ENCODE measurements at places on chromosomes 13 and 19.

- DNase-seq = no peak
These were observed 54.8 kb downstream of the ABCC4 start for GRCh38 chr13:95246292-95247082.

GRCh38 chr19:12974301-12975220, 5.2 kb downstream of the DAND5 start:
- no peak for DNase-seq

- no peak for DNase-seq
These were observed 26.7 kb downstream of the EBPL start for GRCh38 chr13:49664606-49665005.

DNA sequence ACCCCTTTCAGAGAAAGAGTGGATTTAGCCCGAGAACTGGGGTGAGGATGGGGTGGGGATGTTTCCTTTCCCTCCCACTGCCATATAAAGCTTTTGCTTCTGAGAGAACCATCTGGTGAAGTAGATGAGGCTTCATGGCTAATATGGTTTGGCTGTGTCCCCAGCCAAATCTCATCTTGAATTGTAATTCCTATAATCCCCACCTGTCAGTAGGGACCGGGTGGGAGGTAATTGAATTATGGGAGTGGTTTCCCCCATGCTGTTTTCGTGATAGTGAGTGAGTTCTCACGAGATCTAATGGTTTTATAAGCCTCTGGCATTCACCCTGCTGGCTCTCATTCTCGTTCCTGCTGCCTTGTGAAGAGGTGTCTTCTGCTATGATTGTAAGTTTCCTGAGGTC, 270.9 kb downstream of the LMO7 start:
- no peak for DNase-seq

DNA sequence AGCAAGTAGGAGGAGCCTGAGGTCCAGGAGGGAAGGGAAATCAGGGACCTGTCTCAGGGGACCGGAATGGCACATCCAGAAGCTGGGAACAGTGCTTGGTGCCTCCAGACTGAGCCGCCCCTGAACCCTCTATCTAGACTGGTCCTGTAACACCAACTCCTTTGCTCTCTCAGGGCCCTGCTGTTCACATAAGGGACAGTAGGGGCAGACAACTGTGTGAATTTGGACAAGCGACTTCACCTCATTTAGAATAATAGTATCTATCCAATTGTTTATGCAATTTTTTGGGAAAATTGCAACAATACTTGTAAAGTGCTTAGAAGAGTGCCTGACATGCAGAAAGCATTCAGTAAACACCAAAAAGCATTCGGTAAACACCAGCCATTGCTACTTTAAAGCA, 14.0 kb downstream of the SYMPK start:
- DNase-seq = no peak

DNA sequence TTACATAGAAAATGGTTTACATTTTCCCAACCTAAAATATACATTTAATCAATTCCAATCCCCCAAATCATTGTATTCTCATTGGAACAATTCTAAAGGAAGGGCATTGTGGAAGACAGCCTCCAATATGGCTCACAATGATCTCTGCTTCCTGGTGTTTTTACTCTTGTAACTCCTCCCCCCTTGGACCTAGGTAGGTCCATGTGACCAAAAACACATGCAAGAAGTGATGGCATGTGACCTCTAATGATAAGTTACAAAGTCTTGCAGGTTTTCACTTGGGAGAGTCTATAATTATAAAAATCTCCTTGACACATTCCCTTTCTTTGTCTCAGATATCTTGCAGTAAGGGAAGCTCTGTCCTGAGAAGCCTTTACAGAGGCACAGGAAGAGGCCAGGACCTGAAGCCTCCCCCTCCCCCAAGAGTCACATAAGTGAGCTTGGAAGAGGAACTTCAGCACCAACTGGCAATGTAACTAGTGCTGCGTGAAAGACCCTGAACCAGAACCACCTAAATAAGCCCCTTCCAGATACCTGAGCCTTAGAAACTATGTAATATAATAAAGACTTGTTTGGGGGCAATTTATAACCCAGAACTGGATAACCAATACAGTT, 816.2 kb upstream of the ATXN8OS start:
- no peak for DNase-seq

- DNase-seq = no peak
These were observed 52.5 kb downstream of the GARRE1 start for GRCh38 chr19:34306824-34307223.

- DNase-seq = no peak
These were observed 1.3 kb downstream of the ZNF616 start for GRCh38 chr19:52138278-52138982.

DNA sequence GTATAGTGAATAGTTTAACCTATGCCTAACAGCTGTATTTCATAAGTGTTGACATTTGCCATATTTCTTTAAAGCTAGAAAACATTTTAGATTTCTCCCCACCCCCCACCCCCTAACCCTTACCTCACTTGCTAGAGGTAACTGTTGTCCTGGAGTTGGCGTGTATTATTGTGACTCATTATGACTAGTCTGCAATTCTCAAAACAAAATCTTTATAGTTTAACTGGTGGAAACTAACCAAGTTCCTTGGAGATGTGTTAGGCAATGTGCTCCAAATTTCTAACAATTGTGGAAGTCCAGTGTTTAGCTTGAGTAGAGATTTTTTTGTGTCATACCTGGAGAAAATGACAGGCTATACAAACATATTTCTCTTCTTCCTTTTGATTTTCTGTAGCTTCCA, 38.0 kb downstream of the KCTD4 start:
- no peak for DNase-seq

GRCh38 chr13:64274481-64275217, 2859.0 kb upstream of the PCDH20 start:
- no peak for DNase-seq

GRCh38 chr13:82688400-82688994, 1193.8 kb downstream of the SLITRK1 start:
- no peak for DNase-seq

GRCh38 chr19:51093101-51093500, 10.4 kb upstream of the KLK14 start:
- no peak for DNase-seq

DNA sequence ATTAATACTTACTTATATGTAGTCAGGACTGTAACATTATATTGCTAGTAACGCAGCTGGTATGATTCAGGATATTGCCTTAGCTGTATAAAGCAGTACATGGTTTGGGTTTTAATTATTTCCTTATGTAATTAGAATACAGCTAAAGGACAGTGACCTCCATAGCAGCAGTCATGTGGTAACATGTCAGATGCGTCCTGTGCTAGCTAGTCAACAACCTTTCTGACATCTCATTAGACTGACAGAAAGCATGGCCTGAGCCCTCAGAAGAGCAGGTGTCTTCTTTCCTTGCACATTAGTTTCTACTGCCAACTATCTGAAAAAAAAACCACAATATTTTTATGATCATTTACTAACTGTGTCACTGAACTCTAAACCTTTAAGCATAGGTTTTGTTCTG, 122.2 kb downstream of the MAB21L1 start:
- DNase-seq = no peak

GRCh38 chr19:48325265-48325910, at the start of gene EMP3:
EMP3 (plus strand) TSS chr19:48325552; CDS start chr19:48326845, 1,293 bp downstream.
- DNase-seq = peak; percentile 86

DNA sequence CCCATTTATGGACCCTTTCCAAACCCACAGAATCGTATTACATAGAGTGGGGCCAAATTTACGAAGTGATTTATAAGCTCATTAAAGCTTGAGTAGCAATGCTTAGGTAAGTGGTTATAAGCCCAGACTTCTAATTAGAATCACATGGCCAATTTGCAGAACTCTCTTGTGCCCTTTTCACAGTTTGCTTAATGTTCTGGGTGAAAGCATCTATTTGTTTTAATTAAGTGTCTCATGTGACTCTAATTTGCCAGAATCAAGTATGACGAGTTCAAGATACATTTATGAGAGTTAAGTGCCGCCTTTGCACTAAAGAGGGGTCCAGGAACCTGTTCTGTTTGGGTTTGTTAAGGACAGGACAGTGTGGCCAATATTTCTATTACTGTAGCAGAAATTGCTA, 46.0 kb upstream of the ZNF681 start:
- DNase-seq = no peak

- no peak for DNase-seq
These were observed 469 bp downstream of the ABHD17A start for GRCh38 chr19:1884719-1885334.

DNA sequence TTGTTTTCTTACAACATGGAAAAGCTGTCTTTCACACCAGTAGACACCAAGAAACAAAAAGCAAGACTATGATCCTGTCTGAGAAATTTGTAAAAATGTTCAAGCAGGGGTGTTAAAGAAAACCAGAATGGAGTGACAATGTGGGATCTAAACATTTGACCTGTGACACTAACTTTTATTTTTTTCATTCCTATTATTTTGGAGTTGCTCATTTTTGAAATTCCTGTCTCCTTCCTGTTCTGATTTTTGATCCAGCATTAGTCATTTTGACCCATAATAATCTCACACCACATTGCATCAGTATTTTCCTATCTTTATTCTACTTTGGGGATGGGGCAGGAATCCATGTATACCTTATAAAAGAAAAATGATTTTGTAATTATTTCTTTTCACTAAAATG, 164.2 kb downstream of the DLEU7 start:
- no peak for DNase-seq

- DNase-seq = no peak
These were observed 3.2 kb upstream of the TMEM190 start for GRCh38 chr19:55373306-55373992.

DNA sequence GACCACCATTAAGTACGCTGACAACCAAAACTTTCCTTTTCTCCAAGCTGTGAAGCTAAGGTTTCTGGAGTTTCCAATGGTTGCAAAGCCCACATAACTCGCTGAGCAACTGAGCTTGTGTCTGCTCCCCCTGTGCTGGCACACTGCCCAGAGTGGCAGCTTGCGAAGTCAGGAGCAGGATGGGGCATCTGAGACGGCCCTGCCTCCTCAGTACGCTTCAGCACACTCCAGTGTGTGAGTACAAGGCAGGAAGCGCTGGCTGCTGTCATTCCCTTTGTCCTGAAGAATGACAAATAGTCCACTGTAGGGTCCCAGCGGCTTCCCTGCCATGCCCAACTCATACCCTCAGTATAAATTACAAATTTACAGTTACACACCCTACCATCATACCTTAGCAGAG, 51.5 kb downstream of the SKA3 start:
- no peak for DNase-seq

- DNase-seq = no peak
These were observed 73.8 kb downstream of the CCDC70 start for GRCh38 chr13:51935326-51936171.

DNA sequence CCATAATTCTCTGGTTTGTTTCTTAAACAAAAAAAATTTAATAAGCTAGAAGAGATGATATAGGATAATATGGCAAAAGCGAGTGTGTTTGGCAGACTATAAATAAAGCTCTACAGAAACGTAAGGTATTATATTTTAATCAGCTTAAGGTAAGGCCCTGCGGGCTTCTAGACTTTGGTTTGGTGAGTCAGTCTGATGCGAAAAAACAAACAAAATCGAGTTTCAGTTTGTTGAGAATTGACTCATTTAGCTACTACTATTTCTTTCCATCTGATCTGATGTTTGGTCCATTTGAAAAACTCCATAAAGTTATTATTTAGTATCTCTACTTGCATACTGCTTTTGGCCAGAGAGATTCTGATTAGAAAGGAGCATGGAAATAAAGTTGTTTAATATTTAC, 138.0 kb downstream of the MIPEP start:
- no peak for DNase-seq

DNA sequence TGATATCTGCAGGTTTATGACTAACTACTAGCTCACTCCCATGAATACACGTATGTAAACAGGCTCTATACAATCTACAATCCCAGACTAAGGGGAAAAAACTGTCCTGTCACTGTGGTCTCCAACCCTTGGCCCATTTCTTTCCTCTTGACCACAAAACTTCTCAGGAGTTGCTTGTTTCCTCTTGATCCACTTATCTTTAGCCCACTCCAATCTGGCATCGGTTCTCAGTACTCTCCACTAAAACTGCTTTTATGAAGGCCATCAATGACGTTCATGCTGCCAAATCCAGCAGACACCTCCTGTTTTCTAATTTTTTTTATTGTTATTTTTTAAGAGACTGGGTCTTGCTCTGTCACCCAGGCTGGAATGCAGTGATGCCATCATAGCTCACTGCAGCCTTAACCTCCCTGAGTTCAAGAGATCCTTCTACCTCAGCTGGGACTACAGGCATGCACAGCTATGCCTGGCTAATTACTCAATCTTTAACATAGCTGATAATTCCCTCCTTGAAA, 31.9 kb upstream of the USPL1 start:
- DNase-seq = no peak

- DNase-seq = no peak
These were observed 7.1 kb downstream of the AKAP8 start for GRCh38 chr19:15372470-15372869.

GRCh38 chr13:50450279-50450678, 393.2 kb downstream of the DLEU7 start:
- DNase-seq = no peak

DNA sequence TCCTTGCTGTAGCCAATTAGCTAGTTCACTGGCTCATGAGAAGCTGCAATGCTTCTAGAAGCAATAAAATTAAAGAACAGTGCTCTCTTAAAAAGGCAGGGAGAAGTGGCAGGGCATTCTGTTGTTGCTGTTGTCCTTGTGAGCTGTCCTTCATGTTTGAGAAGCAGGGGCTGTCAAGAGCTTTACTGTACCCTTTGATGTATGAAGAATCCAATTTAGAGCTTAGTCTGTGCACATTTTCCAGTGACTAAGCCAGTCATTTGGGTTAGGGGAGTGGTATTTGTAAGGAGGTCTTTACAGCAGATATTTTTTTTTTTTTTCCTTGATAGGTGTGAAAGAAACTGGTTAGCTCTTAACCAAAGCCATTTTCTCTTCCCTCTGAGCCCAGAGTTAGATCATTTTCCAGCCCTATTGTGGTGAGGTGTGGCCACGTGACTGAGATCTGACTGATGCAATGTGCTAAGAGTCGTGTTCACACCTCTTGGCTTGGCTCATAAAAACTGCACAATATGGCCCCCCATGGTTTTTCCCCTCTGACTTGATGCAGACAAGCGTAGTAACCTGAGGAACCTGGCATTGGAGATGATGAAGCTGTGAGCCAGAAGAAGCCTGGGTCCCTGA, 309.6 kb upstream of the TMTC4 start:
- no peak for DNase-seq

DNA sequence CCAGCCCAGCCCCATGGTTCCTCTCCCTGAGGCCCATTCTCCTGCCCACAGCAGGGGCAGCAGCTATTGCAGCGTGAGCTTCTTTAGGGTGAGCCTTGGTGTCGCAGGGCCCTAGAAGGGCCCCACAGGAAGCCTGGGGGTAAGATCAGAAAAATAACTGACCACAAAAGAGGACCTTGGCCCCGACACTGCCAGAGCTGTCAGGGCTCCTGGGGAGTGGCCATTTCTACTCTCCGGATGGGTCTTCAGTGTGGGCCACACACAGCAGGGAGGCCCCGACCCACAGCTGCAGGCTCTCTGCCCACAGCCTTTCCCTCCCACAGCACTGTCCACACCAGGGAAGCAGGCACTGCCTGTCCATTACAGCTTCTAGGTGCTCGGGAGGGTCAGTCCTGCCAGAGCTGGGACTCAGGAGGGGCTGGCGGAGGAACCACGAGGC, 3.5 kb upstream of the SIGLEC8 start:
- no peak for DNase-seq
